ENCODE measurements at places on chromosomes 2 and 18. TPM values are rescaled to one million over a fixed set of nuclear protein-coding genes. Genes with fewer than 3 reads are reported as not detected.

- no peaks in the 10 kb centered on the region for H3K36me3 ChIP-seq
- no peak for DNase-seq
- H3K27me3 ChIP-seq, result no peaks in the 10 kb centered on the region
- H3K4me1 ChIP-seq, result no peaks in the 10 kb centered on the region
Measured at GRCh38 chr18:21841570-21841969, 101.0 kb downstream of the MIB1 start.

- H3K4me1 ChIP-seq, result peaks cover 66% of the 10 kb centered on the region
- H3K27me3 ChIP-seq, result no peaks in the 10 kb centered on the region
- H3K4me3 ChIP-seq, result no peak overlapping the region
Measured at GRCh38 chr2:238898534-238899281, 50.8 kb downstream of the TWIST2 start.

Gene MERTK
- 15.7 TPM for total RNA-seq

DNA sequence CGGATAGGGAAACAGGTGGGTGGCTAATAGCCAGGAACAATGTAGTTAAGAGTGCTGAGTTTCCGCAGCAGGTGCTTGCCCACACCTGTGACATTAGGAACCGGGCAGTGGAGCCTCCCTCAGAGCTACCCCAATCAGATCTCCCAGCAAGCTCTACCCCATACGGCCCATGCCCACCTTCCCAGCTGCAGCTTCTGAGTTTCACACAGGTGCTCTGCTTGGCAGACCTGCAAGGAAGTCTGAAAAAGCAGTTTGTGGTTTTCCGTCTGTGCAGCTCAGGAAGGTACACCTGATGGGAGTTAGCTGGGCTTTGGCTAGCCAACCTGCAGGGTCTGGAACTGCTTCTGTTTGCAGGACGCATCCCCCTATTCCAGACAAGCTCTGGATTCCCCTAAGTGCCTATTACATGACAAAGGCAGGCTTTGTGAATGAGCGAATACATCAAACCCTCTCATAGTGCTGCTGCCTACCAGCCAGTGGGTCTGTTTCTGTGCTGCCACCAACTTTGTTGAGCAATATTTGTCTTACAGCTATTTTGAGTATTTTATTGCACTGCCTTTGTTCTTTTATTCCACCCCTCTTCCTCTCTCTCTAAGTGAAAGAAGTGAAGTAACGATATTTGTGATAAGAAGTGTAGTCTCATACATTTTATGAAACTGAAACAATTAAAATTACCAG lies 24.7 kb upstream of the CEP68 start:
- peaks cover 17% of the 10 kb centered on the region for H3K4me1 ChIP-seq
- no peaks in the 10 kb centered on the region for H3K36me3 ChIP-seq
- DNase-seq, result no peak
- H3K4me3 ChIP-seq, result no peak overlapping the region
- no peaks in the 10 kb centered on the region for H3K27me3 ChIP-seq

Gene AQP12A
- not detected for total RNA-seq

DNA sequence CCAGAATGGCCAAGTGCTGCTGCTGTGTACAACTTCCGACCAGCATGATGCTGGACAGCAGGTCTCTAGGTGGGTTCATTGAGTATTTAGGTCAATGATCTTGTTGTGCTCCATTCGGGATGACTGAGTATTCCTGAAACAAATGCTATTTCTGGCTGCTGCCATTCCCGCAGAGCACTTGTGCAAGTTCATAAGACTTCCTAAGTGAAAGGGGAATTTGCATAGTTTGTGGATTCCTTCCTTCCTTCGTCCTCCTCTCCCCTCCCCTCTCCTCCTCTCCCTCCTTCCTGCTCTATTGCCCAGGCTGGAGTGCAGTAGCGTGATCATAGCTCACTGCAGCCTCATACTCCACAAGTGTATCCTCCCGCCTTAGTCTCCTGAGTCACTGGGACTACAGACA lies 40.4 kb downstream of the LDLRAD4 start:
- no peak for DNase-seq
- H3K27me3 ChIP-seq, result no peaks in the 10 kb centered on the region
- H3K4me3 ChIP-seq, result no peak overlapping the region
- H3K4me1 ChIP-seq, result peaks cover 35% of the 10 kb centered on the region

DNA sequence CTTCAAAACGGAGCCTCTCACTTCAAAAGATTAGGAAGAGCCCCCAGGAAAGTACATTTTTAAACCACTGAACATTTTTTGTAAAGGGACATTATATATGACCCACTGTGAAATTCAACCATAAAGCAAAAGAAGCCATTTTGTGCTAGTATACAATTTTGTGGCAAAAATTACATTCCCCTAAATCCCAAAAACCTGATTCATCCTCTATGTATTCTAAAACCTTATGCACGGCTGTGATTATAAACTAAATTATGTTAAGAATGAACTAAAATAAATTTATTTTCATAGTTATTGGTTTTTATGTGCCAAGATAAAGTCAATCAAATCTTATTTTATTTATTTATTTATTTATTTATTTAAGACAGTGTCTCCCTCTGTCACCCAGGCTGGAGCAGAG lies 48.5 kb downstream of the RTN4 start:
- DNase-seq, result no peak
- H3K36me3 ChIP-seq, result no peaks in the 10 kb centered on the region
- H3K27me3 ChIP-seq, result no peaks in the 10 kb centered on the region
- H3K4me1 ChIP-seq, result peaks cover 90% of the 10 kb centered on the region

Gene SPP2
- not detected for total RNA-seq

Gene PLEKHA3
- total RNA-seq, result 5.9 TPM

DNA sequence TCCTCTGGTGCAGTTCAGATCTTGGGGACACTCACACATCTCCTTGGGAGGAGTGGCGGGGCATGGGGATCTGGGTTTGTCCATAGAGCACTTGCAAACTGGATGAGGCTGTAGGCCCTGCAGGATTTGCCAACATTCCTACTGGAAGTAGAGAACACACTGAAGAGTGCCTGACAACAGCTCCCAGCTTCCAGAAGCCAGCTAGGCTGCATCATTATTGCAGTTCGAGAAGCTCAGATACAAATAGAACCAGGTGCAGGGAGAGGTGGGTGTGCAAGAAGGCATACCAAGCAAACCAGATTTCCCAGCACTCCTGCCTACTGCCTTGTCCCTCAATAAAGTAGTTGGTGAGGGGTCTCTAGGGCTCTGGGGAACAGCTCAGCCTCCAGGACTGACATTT lies 52.5 kb downstream of the RHOB start:
- no peak overlapping the region for H3K27ac ChIP-seq
- no peaks in the 10 kb centered on the region for H3K36me3 ChIP-seq
- no peak for DNase-seq

Gene RAB12
- total RNA-seq, result 35.8 TPM

DNA sequence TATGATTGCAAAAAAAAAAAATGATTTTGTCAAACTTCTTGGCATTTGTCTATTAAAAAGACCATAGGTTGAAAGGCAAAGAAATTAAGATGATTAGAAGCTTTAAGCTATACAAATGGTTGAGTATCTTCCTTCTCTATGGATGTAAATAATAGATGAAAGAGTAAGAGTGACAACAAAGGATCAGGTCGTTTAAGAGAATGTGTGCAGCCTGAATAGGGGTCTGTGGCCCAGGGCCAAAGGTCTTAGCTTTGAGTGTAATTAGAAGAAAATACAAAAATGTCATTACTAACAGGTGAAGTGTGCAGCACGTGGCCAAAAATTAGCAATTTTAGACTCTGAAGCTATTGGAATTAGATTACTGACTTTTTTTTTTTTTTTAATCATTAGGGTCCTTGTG lies 122.4 kb downstream of the GREB1L start:
- no peak overlapping the region for H3K4me3 ChIP-seq
- DNase-seq, result no peak
- H3K4me1 ChIP-seq, result no peaks in the 10 kb centered on the region
- no peaks in the 10 kb centered on the region for H3K27me3 ChIP-seq
- H3K36me3 ChIP-seq, result no peaks in the 10 kb centered on the region

Gene CYP20A1
- 19.4 TPM for total RNA-seq

Gene CD8A
- total RNA-seq, result 6.9 TPM

DNA sequence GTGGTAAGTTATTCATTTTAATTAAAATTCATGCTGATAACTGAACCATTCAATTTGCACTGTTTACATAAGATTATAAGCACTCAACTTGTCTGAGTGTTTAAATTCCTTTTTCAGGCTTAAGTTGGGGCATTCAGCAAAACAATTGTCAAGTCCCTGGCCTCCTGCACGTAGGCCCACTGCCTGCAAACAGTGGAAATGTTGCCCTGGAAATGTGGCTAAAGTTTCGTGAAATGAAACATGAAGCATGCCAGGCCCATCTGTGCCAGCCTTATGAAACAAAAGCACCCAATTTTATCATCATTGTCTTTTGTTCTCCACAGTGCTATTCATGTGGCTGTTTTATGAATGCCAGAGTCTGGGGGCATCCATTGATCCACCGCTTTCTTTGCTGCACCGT lies 163.7 kb downstream of the PTGR3 start:
- no peaks in the 10 kb centered on the region for H3K36me3 ChIP-seq
- H3K27me3 ChIP-seq, result no peaks in the 10 kb centered on the region
- no peaks in the 10 kb centered on the region for H3K4me1 ChIP-seq
- no peak overlapping the region for H3K27ac ChIP-seq

- H3K27ac ChIP-seq, result no peak overlapping the region
- H3K36me3 ChIP-seq, result no peaks in the 10 kb centered on the region
- no peaks in the 10 kb centered on the region for H3K27me3 ChIP-seq
- H3K4me3 ChIP-seq, result no peak overlapping the region
Measured at GRCh38 chr2:220574038-220574437, 946.6 kb downstream of the SLC4A3 start.

DNA sequence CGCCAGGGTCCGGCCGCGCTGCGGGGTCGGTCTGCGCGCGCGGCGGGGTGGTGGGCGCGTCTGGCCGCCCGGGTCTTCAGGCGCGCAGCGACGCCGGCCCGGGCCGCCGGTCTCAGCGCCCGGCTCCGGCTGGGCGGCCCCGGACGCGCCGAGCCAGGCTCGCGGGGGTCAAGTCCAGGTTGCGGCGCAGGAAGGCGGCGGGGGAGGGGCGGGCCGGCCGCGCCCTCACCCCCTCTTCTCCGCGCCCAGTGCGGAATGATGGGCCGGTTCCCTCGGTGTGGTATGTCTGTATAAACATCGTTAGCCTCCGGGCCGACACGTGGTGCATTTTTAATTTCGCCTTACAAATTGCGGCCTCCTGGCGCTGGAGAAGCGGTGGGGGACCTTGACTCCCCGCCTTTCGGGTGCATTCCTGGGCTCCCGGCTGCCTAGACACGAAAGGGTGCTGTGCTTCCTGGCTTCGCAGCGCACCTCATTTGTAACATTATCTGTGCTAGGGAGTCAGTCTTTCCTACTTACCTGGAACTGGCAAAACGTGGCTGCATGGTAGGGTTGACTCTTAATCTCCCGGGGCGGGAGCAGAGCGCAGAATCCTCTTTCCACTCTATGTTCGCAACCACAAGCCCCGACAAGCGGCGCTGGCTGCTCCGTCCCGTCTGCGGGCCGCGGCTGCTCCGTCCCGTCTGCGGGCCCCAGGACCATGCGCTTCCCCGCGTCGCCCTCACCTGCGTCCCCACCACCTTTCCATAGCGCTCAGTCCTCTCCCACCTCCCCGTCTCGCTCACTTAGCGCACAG lies 69.0 kb downstream of the CTAGE1 start:
- H3K27me3 ChIP-seq, result no peaks in the 10 kb centered on the region
- peak overlapping the region; percentile 48 for H3K4me3 ChIP-seq
- peak overlapping the region; percentile 76 for H3K27ac ChIP-seq
- peak; percentile 84 for DNase-seq
- peaks cover 18% of the 10 kb centered on the region for H3K4me1 ChIP-seq
- no peaks in the 10 kb centered on the region for H3K36me3 ChIP-seq

DNA sequence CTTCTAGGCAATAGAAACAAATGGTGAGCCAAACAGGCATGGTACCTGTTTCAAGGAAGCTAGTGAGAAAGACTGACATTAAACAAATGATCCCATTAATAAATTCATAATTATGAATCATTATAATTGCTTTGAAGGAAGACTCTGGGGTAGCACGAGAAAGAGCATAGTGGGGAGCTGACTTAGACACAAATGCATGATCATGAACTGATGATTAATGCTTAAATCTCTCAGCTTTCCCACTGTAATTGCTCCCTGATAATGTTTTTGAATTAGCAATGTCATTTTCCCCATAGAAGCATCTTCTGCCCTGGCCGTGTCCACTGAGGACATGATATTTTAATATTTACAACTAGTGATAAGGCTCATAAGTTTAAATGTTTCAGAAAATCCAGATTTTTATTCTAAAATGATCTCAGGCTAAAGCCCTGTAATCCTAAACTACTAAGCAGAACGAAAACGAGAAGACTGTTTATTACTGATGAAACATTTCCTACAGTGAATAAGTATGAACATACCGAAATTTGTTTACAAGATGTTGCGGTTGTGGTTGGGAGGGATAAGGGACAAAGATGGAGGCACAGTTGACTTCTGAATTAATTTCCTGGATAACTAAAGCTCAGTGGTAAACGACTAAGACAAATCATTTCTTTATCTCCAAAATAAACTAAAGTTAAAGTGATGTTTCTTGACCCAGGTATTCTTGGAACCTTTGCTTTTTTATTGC lies 47.3 kb upstream of the TACR1 start:
- no peak for DNase-seq
- H3K27ac ChIP-seq, result no peak overlapping the region
- H3K27me3 ChIP-seq, result no peaks in the 10 kb centered on the region
- H3K36me3 ChIP-seq, result no peaks in the 10 kb centered on the region

GRCh38 chr2:29213888-29214291 lies 98.7 kb downstream of the CLIP4 start:
- no peak overlapping the region for H3K4me3 ChIP-seq
- no peaks in the 10 kb centered on the region for H3K36me3 ChIP-seq
- H3K27ac ChIP-seq, result no peak overlapping the region
- no peaks in the 10 kb centered on the region for H3K4me1 ChIP-seq
- peak; percentile 60 for DNase-seq
- no peaks in the 10 kb centered on the region for H3K27me3 ChIP-seq

DNA sequence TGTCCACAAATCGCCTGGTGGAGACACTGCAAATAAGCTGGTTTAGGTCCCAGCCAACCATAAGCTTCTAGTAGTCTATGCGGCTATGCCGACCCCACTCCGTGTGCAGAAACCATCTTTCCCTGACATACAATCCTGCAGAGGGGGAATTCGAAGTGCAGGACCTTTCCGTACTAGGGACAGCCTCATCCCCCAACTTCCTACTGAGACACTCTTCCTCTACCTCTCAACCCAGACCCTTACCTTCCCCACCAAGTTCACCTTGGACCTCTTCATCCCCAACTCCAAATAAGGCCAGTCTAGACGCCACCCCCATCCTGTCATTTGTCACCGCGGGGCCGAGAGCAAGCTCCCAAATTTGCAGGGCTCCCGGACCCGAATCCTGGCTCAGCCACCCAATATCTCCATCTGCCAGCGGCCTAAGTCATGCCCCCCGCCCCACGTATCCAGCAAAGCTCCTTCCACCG lies 496 bp downstream of the SUCLG1 start:
- peak overlapping the region; percentile 81 for H3K27ac ChIP-seq
- peaks cover 47% of the 10 kb centered on the region for H3K4me1 ChIP-seq
- no peak for DNase-seq
- no peaks in the 10 kb centered on the region for H3K36me3 ChIP-seq

GRCh38 chr18:51137026-51137729 lies 60.3 kb downstream of the MEX3C start:
- H3K27ac ChIP-seq, result no peak overlapping the region
- no peak for DNase-seq
- H3K4me3 ChIP-seq, result no peak overlapping the region
- no peaks in the 10 kb centered on the region for H3K27me3 ChIP-seq
- peaks cover 6% of the 10 kb centered on the region for H3K4me1 ChIP-seq
- no peaks in the 10 kb centered on the region for H3K36me3 ChIP-seq

Gene CFAP65
- total RNA-seq, result not detected

Measured in vagina (tissue), 2 donors.